ENCODE measurements at places on chromosomes 16 and 17.
A peak's percentile ranks its signal among the peaks of the same experiment; 100 is the strongest.

- no peak for DNase-seq
Measured at GRCh38 chr16:19014461-19014860, 30.7 kb downstream of the TMC7 start.

DNA sequence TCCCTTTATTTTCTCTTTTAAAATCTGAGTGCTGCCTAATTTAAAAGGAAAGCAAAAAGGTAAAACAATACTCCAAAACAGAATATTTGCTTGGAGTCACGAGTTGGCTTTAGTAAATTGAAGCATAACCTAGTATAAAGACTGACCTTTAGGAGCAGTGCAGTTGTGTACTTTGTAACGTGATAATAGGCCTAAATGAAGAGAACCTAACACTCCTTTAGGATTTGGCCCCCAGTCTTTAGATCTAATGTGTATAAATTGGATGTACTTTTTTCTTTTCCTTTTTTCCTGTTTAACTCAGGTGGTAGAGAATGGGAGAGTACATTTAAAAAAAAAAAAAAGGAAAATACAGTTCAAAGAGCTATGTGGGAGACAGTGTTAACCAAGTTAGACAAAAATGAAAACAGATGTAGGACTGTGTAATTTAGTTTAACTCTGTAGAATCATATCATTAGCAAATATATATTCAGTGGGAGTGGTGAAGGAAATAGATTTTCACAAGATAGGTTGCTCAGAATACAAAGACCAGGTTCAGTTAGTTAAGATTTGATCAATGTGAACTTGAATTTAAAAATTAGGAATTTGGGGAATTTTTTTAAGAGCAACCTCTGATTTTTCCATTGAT, 16.8 kb downstream of the CPD start:
- DNase-seq = no peak

- no peak for DNase-seq
Measured at GRCh38 chr17:3630781-3631180, 5.3 kb downstream of the SHPK start.

DNA sequence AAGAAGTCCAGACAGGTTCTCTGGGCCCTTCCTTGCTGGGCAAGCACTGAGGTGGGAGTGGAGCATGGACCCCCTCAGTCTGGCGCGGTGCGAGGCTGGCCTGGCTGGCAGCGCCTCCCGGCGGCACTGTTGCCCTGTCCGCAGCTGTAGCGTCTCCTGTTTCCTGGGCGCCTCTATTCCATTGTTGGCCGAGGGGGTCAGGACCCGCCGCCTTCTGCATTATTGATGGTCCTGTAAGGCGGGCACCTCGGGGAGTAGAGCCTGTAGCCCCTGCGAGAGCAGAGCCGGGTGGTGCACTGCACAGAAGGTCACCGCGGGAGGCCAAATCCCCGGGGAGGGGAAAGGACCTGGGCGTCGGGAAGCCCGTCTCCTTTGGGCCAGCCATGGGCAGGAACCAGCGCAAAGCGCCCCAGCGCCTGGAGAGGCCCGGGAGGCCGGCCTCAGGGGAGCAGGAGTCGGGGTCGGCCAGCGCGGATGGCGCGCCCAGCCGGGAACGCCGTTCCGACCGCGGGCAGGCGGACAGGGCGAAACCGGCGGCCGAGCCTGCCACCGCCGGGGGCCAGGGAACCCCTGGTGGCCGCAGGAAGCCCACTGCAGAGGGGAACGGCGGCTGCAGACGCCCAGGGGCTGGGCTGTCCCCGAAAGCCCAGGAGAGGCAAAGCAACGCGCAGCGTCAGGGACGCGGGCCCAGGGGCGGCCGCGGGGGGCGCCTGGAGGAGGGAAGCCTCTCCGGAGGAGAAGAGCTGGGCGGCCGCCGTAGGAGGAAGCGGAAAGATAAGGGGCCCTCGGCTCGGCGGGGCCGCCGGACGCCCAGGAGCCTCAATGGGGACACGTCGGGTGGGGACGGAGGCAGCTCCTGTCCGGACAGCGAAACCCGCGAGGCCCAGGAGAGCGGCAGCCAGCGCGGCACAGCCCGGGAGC, at the start of gene MYO15B:
MYO15B (plus strand) TSS at position 126 of the 921 bp plus-strand sequence; CDS start at position 384, 258 bp downstream.
- peak; percentile 43 for DNase-seq

DNA sequence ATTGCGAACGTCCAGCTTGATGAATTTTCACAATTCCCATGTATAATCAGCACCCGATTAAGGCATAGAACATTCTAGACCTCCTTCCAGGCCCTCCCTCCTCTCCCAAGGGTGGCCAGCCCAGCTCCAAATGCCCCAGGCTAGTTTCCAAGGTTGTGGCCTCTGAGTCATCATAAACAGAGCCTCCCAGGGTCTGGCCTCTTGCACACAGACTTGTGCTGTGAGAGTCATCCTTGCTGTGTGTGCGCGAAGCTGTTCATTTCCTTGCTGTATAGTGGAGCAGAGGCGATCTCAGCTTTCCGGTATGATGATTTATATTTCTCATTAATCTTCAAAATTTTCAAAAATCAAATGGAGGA, 20.5 kb upstream of the JPH3 start:
- peak; percentile 72 for DNase-seq

GRCh38 chr16:50696575-50697420, 3.4 kb downstream of the NOD2 start:
- peak; percentile 62 for DNase-seq

- peak; percentile 50 for DNase-seq
Measured at GRCh38 chr17:66716236-66717026, 118.5 kb upstream of the CACNG5 start.

DNA sequence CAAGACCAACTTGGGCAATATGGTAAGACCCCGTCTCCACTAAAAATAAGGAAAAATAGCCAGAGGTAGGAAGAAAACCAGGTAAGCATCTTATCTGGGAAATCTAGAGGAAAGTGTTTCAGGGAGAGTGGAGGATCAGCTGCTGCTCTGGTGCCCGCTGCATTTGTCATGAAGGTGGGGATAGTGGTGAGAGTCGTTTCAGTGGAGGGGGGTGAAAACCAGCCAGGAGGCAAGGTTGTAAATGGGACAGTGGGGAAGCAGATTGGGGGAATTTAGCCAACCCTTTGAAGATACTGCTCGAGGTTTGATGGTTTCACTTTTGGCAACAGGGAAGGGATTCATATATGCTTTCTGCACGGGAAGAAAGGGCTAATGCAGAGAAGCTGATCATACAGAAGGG, 8.8 kb downstream of the DCTPP1 start:
- DNase-seq = no peak

- DNase-seq = no peak
Measured at GRCh38 chr16:3532741-3533140, 31.9 kb downstream of the CLUAP1 start.

DNA sequence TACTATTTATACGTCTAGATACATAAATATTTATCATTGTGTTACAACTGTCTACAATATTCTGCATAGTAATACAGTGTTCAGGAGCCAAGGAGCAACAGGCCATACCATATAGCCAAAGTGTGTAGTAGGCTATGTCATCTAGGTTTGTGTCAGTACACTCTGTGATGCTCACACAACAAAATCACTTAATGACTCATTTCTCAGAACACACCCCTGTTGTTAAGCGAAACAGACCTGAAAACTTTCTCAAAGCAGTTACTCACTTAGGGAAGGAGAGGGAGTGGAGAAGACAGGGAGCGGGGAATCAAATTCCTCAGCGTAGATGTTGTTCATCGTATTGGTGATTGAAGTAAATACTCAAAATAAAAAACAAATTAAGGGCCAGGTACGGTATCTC, 269.5 kb downstream of the STX8 start:
- no peak for DNase-seq

DNA sequence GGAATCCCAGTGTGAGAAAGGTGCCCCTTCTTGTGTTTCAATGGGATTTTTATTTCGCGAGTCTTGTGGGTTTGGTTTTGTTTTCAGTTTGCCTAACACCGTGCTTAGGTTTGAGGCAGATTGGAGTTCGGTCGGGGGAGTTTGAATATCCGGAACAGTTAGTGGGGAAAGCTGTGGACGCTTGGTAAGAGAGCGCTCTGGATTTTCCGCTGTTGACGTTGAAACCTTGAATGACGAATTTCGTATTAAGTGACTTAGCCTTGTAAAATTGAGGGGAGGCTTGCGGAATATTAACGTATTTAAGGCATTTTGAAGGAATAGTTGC, 567 bp downstream of the UBB start:
- no peak for DNase-seq

GRCh38 chr17:50198026-50198669, 3.3 kb downstream of the COL1A1 start:
- peak; percentile 67 for DNase-seq

DNA sequence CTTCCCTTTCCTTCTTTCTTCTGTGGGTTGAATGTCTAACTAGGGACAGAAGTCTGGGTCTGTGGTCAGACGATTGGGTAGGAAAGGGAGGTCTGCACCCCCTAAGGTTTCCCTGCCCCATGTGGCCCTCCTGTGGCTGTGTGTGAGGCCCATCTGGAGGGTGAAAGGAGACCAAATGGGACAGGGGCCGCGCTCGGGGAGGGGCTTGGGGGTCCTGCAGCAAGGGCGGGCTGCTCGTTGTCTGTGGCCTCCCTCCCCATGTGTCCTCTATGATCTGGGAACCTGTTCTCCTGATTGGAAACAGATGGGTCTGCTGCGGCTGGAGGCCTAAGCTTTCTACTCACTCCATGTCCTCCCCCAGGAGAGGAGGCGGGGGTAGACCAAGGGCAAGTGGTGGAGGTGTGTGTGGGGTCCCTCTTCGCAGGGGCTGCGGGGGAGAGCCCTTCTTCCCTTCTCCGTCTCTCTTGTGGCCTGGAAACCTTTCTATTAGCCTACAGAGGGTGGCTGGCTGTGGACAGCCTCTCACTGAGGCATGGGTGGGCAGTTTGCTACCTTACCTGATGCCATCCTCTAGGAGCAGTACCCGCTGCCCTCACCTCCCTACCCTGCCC, 18.6 kb downstream of the IGFBP4 start:
- DNase-seq = no peak

GRCh38 chr17:66985338-66986237, 21.1 kb downstream of the CACNG4 start:
- no peak for DNase-seq

DNA sequence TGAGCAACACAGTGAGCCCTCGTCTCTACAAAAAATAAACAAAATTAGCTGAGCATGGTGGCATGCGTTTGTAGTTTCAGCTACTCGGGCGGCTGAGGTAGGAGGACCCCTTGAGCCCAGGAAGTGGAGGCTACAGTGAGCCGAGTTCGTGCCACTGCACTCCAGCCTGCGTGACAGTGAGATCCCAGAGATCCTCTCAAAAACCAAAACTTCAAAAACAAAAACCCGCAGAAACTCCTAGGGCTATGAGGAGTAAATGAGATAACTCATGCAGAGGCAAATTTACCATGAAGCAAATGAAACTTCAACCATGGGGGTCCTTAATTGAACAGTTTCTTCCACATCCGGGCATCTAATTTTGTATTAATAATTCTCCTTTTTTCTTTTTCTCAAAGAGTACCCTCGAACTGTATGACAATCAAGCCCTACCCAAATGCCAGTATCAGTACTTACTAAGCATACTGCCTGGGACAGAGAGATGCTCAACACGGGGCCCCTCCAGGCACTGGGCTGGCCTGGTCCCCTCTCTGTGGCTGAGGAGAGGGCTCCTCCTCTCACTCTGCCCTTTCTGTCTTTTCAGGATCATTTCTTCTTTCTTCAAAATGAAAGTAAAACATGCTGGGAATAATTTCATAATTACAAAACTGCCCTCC, 789 bp upstream of the PIPOX start:
- no peak for DNase-seq

DNA sequence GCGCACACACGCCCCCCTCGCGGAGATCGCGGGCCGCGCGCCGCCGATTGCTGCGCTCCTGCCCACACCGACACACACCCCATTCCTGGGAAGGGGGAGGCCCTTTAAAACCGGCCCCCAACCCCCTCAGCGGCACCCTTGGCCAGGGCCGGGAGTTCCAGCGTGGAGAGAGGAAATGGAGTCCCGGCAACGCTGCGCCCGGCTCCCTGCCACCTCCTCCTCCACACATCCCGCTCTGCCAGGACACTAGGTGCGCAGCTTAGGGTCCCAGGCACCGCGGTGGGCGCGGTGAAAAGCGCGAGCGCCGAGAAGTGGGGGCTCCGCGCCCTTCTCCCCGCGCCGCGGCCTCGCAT, 397 bp downstream of the CDC42EP4 start:
- peak; percentile 41 for DNase-seq

GRCh38 chr16:53061701-53062159, 6.9 kb downstream of the CHD9 start:
- no peak for DNase-seq

GRCh38 chr17:61261001-61261637, 138.5 kb upstream of the TBX2 start:
- no peak for DNase-seq

- no peak for DNase-seq
Measured at GRCh38 chr16:84795329-84796053, 24.3 kb upstream of the CRISPLD2 start.

DNA sequence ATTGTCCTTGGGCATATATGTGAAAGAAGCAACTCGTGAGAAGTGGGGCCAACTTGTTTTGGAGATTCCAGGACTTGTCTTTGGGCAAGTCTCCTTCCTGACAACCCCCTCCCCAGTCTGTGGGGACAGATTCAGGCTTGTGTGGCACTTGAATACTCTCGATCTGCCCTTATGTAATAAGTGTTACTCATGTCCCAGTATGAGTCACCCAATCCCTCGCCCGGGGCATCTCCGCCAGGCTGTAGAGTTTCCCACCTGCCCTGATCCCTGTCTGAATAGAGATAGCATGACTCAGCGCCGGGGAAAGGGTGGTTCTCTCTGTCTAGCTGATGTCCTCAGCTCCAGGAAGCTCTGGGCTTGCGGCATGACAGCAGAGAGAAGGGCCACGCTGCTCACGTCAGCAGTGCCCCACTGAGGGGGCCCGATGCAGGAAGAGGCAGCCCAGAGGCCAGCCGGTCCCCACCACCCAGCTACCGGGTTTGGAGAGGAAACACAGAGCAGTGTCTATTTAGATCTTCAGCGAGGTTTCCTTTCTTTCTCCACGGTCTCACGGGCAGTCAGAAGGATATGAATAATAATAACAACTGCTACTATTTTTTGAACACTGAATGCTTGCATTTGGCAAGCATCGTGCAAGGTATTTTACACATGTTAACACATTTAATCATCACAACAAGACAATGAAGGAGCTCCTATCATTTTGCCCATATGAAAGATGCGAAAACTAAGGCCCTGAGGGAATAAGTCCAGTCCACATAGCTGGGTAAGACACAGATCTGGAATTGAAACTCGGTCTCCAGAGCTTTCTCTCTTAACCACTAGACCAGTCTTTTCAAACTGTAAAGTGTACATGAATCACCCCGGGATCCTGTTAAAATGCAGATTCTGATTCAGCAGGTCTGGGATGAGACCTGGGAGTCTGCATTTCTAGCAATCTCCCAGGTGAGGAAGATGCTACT, 426.7 kb upstream of the MAF start:
- peak; percentile 76 for DNase-seq

- no peak for DNase-seq
Measured at GRCh38 chr16:72740347-72740746, 307.6 kb downstream of the ZFHX3 start.

DNA sequence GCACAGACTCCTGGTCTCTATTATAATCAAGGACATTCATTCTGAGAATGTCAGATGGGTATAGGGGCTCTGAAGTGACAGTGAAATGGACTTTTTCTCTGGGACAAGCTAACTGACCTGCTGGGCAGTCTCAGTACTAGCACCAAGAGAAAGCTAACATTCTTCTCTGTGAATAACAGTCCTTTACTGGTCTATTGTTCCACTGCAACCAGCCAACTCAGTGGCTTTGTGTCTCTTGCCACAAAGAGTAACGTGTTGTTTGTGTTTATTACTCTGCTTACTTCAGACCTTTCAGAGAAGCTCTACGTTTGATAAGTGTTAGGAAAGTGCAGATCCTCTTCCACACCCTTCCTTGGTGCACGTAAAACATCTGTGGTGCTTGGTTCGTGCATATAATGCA, 61.5 kb upstream of the BCAR1 start:
- no peak for DNase-seq

GRCh38 chr17:80959330-80960036, 32.2 kb upstream of the CHMP6 start:
- DNase-seq = no peak

- peak; percentile 32 for DNase-seq
Measured at GRCh38 chr17:77365584-77366186, 224.9 kb downstream of the SEC14L1 start.
